ENCODE measurements at places on chromosomes 1 and 21.

- DNase-seq: no peak
Observed at GRCh38 chr1:99348397-99349132, 84.3 kb downstream of the PLPPR4 start.

DNA sequence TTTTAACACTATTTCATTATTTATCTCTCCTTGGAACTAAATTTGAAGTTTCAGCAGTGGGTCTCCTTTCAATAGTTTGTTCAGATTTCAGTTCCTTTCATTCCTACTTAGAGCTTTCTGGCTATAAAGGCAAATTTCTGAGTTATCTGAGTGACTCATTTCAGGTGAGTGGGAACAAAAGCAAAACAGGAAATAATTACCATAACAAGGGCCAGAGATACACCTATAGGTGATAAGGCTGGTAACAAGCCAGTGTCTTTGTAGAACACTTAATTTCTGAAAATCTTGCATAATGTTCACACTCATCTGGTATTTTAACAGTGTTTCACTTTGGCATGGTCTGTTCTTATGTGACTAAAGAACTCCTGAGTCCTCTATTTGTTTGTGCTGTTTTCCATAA, 64.5 kb upstream of the PRRC2C start:
- DNase-seq: no peak

GRCh38 chr1:183932412-183932811, 105.1 kb downstream of the COLGALT2 start:
- DNase-seq: no peak

- DNase-seq: no peak
Observed at GRCh38 chr1:212955961-212956620, 5.8 kb downstream of the VASH2 start.

GRCh38 chr1:111660204-111661150, 40.9 kb downstream of the RAP1A start:
- no peak for DNase-seq

GRCh38 chr1:195054217-195054687, 1554.0 kb downstream of the KCNT2 start:
- DNase-seq: no peak

DNA sequence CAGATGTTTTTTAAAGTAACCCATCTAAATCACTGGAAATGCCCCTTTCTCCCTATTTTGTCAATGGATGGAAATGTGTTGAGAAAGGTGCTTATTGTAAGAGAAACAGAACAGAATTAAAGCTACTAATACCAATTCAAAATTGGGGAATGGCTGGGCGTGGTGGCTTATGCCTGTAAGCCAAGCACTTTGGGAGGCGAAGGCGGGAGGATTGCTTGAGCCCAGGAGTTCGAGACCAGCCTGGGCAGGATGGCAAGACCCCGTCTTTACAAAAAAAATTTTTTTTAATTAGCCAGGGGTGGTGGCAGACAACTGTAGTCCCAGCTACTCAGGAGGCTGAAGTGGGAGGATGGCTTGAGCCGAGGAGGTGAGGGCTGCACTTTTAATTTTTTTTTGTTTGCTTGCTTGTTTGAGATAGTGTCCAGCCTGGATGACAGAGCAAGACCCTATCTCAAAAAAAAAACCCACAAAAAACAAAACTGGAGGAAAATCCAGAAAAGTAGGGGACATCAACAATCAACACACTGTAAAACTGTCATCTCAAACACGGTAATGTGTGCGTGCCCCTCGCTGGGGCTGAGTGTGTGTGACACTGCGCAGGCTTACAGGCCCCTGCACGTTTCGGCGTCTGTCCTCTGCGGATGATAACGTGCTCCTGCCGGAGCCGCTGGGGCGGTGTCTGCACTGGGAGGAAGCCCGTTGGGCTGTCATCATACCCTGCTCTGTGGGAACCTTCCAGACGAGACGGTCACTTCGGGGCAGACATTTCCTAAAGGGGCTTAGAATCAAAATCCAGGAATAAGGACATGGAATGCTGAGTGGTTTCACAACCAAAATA, 11.6 kb upstream of the POFUT2 start:
- no peak for DNase-seq

GRCh38 chr1:2543543-2544092, 12.6 kb upstream of the TNFRSF14 start:
- no peak for DNase-seq

DNA sequence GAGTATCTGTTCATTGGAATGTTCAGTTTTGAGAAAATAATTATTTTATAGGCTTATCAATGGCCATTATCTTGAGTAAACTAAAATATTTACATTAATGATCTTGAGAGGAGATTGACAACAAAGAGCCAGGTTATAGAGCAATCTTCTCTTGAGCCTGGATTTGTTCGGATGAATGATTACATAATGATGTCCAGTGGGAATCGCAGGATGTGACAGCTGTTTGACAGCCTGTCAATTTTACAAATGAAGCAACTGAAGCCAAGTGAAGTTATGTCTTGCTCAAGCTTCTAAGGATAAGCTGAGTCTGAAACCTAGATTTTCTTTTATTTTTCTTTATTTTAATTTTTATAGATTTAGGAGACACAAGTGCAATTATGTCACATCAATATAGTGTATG, 52.1 kb upstream of the BACH1 start:
- DNase-seq: no peak

GRCh38 chr21:41361053-41361785, 608 bp upstream of the MX2 start:
- DNase-seq: no peak

GRCh38 chr1:154479764-154480421, 22.1 kb upstream of the TDRD10 start:
- DNase-seq: no peak

GRCh38 chr1:85445906-85446305, 19.1 kb downstream of the DDAH1 start:
- DNase-seq: no peak

- no peak for DNase-seq
Observed at GRCh38 chr1:20487236-20487590, 1.2 kb upstream of the CAMK2N1 start.

DNA sequence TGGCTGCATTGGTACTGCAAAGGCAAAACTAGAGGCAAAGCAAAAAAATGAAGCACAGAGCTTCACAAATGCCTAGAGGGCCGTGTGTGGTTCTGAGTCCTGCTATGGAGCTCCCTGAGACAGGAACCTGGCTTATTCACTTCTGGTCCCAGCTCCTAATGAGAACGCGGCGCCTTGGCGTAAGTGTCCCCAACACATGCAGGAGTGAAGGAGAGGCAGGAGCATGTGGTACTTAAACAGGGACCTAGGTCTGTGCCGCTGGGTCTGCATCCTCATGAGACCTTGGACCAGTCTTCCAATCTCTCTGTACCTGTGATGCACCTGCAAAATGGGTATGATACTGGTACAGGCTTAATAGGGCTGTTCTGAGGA, 14.4 kb upstream of the SLC2A7 start:
- DNase-seq: no peak

DNA sequence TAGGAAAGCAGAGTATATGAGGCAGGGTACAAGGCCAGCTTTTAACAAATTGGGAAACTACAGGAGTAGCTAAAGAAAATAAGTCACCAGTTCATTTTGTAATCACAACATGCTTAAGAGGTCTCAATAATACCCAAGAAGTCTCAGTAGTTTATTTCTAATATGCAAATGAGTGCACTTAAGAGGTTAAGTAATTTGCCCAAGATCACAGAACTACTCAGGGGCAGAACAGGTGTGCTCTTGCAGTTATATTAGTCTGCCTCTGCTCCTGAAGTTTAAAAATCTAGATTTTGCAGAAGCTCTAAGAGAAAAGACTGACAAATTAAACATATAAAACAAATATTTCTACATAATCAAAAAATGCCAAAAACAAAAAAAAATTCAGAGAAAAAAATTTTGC, 6.9 kb downstream of the EPS15 start:
- no peak for DNase-seq

DNA sequence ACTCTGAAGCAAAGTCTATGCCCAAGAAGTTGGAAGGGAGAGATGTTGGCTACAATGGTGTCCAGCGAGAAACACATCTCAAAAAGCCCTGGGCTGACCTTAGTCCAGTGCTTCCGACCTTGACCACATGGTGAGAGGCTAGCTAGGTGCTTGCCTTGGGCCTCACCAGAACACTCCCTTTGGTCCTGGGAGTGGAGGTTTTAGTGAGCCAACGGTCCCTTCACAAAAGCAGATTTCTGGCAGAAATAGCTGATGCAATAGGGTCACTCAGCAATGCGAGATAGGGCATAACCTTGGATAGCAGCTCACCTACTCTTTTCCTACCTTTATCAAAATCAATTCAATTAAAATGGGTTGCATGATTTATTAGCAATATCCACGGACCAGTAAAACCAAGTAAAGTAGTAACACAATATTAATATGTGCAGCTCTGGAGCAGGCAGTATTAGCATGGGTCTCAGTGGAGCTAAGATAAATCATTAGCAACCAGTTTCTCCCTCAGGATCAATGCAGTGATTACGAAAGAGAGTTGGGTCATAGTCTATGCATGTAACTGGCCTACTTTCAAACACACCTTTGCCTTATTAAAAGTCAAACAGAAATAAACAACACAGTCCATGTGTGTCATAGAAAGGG, 1.9 kb downstream of the SLC30A10 start:
- no peak for DNase-seq

- DNase-seq: no peak
Observed at GRCh38 chr1:106698660-106699059, 357.8 kb upstream of the PRMT6 start.

DNA sequence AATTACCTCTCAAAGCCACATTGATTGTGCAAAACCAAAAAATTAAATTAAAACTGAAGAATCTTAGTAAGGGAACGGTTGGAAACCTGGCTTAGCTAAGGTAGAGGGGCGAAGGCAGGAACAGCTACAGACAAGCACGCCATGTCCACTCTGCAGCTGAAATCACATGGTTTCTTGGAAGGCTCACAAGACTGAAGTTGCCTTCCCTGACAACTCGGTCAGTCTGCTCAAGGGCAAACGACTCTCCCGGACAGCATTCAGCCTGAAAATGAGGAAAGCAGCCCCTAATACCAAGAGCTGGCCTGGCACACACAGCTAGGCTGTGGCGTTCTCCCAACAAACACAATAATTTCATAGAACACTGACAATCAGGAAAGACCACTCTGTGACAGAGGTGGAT, 22.7 kb upstream of the BECN2 start:
- no peak for DNase-seq

- DNase-seq: no peak
Observed at GRCh38 chr1:101154547-101154946, 82.3 kb upstream of the S1PR1 start.

DNA sequence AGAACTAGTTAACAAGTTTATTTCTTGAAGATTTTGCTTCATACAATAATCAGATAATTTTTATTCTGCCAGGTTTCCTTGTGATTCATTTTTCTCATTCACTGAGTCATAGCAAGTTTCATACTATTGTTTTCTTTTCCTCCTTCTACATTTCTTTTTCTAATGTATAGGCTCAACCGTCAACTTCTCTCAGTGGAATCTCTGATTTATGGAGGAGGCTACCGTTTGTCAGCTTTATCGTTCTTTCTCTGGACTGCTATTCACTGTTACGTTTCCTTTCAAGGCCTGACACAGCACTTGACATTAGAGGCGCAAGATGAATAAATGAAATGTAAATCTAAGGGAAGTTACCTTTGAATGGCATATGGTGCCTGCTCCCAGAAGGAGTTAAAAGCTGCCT, 284.3 kb upstream of the NR5A2 start:
- no peak for DNase-seq

DNA sequence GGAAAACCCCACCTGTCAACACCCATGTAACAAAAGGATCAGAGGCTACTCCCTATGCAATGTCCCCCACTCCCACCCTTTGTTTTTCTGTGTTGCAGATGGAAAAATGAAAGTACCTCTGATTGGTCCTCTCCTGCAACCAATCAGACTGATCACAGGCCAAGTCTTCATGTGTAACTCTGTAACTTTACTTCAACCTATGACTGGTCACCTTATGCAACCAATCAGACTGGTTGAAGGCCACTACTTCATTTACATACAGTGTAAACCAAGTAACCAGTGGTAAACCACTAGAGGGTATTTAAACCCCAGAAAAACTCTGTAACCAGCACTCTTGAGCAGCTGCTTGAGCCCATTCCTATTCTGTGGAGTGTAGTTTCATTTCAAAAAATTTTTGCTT, 266.3 kb upstream of the OLFM3 start:
- no peak for DNase-seq

DNA sequence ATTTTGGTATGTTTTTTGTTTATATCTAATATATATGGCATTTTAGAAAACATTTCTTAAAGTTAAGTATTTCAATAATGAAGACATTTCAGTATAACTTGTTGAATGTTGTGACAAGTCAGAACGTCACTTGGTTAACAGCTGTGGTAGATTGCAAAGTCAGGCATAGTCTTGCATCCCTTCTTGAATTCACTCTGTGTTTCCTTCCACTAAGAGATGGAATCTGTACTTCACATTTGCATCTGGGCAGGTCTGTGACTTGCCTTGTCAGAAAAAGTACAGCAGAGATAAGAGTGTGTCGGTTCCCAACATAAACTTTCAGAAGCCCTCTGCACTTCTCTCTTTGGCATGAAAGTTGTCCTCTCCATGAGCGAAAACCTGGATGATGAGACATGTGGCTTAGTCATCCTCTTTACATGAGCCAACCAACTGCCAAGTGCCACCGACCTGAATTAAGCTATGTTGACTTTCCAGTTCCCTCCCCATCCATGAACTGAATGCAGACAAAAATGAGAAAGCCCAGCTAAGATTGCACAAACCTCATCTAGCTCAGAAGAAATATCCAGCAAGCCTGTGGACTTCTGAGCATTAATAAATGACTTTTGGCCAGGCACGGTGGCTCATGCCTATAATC, 1730.2 kb downstream of the MRPL39 start:
- no peak for DNase-seq

DNA sequence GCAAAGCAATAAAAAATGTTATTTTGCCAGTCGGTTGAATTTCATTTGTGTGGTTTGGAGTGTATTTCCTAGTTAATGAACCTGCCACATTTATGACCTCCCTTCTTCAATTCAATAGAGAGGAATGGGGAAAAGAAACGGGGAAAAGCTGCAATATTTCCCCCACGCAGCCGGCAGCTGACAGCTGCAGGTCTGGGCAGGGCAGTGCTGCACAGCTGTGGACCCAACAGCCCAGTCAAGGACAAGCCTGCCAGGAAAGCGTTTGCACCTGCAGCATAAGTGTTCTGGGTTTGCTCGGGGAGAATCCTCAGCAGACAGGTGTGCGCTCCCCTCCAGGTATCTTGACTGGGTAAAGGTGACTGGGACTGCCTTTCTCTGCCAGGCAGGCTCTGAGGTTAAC, 53.4 kb downstream of the FBXO2 start:
- no peak for DNase-seq

DNA sequence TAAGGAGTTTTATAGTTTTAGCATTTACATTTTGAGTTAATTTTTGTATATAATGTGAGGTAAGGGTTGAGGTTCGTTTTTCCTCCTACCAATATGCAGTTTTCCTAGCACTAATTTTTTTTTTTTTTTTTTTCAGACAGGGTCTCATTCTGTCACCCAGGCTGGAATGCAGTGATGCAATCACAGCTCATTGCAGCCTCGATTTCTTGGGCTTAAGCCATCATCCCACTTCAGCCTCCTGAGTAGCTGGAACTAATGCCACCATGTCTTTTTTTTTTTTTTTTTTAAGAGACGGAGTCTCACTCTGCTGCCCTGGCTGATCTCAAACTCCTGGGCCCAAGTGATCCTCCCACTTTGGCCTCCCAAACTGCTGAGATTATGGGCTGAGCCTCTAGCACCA, 2.5 kb upstream of the UBASH3A start:
- no peak for DNase-seq

- no peak for DNase-seq
Observed at GRCh38 chr1:223008808-223009207, 134.2 kb downstream of the TLR5 start.

All from cortex of kidney (tissue), 1 donor.